GF-D8 (cell line): ENCODE measurements at places on chromosomes 7 and 10.

GRCh38 chr7:106603346-106603745 is 57.6 kb downstream of the CCDC71L start:
- no peak for DNase-seq

DNA sequence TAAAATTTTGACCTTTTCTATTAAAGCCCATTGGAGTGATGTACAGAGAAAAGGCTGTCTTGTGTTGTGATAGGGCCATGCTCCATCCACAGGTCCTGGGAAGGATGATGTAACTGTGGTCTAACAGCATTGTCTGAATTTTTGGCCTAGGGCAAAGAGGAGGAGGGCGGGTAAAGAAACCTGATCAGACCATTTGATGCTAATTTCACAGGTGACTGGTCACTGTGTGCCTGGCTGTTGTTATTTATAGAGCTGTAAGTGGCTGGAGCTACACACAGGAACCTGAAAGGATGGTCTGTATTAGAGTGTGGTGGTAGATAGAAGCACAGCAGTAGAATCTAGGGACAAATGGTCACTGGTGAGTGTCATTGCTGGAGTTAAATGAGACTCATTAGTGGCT is 182.1 kb downstream of the AUTS2 start:
- no peak for DNase-seq

GRCh38 chr10:43082087-43082486 is 5.2 kb downstream of the RET start:
- no peak for DNase-seq

DNA sequence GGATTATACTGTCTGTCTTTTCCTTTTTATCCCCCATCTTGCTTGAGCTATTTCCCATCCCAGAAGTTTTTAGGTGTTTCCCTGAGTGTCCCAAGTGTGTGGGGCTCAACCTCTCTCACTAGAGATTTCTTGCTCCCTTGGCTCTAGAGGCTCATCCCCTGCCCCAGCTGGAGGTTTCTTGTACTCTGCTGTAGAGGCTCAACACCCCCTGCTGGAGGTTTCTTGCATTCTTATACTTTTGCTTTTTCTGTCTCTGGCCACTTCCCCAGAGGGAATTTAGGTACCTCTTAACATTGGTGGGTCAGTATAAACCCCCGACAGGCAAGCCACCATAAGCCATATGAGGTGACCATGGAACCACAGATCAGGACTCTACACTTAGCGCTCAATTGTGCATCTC is 114.2 kb upstream of the FAM3C start:
- DNase-seq = no peak

DNA sequence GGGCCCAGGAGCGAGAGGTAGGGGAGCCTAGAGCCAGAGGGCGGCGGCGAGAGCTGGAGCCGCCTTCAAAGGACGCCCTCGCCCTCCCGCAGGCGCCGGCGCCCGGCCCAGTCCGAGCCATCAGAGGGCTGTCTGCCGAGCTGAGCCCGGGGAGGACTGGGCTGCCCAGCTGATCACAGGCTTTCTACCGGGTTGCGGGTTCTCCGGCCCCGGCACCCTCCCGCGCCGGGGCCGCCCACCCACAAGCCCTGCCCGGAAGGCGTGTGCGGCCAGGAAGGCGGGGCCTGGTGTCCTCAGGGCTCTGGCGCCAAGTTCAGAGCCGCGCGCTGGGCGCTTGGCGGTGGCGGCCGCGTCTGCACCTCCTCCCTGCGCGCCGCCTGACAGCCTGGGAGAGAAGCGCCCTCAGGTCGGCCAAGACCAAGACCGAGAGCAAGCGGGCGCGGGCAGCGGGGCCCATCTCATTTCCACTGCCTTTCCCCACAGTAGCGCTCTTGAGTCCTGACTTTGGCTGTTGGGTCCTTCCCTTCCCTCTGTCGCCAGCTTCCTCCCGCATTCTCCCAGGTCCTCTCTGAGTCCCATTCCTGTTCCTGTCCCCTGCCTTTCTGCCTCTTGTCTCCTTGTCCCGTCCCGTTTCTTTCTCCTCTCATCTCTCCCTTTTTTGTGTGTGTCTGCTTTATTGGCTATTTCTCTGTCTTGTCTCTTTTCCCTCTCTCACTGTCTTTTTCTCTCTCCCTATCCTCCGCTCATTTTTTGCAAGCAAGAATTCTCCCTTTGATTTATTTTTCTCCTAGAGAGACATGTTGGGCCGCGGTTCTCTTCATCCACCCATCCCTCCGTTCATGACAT is 60.6 kb upstream of the MSMB start:
- peak; percentile 19 for DNase-seq

DNA sequence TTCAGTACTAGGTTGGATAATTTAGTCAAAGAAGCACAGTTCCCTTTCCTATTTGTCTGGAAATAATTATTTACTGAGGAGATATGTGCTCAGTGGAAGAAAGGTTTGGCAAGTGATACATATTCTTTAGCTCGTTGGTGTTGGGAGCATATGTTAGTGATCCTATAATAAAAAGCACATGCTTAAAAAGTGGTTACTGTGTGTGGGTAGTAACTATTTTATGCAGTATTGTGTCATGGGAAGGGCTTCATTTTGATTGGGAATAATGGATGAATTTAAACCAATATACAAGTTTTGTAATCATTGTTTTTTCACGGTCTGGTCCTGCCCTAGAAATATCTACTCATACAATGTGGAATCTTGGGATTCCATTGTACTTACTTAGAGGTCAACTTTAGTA is 188.7 kb upstream of the PPP1R3A start:
- DNase-seq = no peak

GRCh38 chr7:81887098-81888090 is 117.5 kb upstream of the HGF start:
- peak; percentile 94 for DNase-seq

DNA sequence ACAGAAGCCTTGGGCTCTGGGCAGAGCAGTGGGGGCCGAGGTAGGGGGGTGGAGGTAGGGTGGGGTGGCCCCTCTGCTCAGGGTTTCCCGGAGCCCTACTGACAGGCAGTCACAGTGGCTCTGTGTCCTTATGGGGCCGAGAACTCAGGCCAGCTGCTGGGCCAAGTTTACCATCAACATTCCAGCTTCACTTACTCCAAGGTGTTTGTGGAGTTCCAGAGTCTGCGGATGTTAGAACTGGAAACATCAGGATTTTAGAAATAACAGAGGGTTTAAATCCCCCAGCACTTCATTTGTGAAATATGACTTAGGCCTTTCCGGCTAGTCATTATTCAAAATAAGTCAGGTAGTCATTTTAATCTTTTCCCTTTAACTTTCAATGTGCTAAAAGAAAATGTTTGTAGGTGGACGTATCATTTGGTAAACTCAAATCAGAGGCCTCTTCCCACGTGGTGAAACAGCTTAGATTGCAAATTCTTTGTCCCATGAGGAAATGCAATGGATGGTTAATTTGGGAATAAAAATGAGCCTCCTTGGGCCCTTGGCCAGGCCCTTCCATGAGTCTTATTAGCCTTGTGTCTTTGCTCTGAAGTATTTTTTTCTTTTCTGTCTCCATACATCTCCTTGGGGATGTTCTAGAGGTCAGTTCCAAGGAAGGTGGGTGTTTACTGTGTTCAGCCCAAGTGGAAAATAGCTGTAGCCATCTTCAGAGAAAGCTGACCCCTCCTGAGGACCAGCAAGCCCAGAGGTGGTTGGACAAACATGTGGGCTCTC is 99.6 kb upstream of the BTBD16 start:
- no peak for DNase-seq

- DNase-seq = no peak
Measured at GRCh38 chr7:496528-497295, 22.9 kb downstream of the PDGFA start.

DNA sequence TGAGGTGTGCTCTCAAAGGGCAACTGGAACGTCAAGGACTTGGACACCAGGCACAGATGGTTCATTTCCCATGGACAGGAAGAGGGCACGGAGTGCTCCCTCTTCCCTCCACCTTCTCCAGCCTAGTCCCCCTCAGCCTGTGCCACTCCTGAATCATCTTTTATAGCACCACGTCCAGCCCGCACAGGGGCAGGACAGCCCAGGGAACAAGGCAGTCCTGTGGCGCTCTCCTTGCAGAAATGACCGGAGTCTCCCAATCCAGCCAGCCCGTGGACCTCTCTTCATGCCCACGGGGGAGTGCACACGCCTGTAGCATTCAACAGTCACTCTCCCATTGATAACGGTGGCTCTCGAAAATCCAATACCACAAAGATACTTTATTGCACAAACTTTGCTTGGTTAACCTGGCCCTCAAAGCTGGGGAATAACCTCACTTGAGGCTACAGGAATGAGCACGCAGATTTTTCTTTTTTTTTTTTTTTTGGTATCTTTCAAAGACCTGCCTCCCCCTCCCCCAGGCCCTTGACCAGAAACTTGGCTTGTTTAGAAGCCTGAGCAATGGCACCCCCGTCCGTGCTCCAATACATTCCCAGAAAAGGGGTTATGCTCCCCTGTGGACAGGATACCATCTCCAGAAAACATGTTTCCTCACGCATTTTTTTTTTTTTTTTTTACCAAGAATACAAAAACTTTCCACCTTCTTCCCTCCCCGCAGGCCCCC is 733 bp downstream of the PRKCQ start:
- DNase-seq = no peak

- no peak for DNase-seq
Measured at GRCh38 chr7:23907012-23907411, 197.0 kb downstream of the STK31 start.

DNA sequence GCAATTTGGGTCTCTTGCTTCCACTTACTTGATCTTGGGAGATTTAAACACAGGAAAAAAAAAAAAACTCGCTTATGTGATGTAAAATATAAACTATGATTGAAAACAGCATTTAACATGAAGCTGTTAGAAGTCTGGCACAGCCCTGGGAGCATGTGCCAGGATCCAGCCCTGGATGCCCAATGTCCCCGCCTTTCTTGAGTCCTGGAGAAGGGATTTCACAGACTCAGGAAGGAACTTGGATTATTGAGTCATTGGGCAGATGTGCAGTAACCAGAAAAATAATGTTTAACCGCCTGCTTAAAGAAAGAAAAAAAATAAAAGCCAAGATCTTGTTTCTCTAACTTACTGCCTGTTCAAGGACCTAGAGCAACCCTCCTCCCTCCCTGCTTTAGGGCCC is 3.7 kb upstream of the JCAD start:
- no peak for DNase-seq

- no peak for DNase-seq
Measured at GRCh38 chr7:117186218-117187010, 136.4 kb downstream of the WNT2 start.

- no peak for DNase-seq
Measured at GRCh38 chr7:13829914-13830900, 159.3 kb downstream of the ETV1 start.

GRCh38 chr7:70259502-70259901 is 661.2 kb downstream of the AUTS2 start:
- no peak for DNase-seq

- DNase-seq = no peak
Measured at GRCh38 chr10:88037623-88038022, 174.2 kb downstream of the PTEN start.

DNA sequence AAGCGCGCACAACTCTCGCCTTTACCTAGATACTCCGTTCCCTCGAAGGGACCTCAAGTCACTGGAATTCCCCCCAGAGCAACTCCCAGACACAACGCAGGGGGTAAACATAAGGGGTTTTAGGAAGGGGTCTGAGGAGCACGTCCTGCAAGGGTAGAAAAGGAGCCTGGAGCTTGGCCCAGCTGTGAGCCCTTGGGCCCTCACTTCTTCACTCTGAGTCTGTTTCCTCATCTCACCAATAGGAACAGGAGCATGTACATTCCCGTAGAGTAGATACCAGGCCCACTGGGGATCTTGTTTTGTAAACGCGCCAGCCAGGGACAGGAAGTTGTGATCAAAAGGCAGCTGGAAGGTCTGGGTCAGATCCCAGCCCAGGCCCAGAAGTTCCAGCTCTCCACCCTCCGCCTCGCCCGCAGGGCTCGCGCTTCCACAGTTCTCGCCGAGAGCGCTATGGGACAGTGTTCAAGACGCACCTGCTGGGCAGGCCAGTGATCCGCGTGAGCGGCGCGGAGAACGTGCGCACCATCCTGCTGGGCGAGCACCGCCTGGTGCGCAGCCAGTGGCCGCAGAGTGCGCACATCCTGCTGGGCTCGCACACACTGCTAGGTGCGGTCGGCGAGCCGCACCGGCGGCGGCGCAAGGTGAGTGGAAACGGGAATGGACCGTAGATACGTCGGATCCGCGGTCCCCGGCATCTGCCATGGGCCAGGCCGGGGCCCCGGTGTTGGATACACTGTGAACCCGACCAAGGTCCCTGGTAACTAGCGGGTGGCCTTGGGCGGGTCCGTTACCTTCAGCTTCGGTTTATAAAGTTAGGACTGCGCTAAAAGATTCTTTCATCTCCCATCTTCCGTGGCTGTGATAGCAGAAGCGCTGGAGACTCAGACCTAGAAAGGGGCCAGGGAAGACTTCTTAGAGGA is 1.3 kb downstream of the CYP26C1 start:
- DNase-seq = no peak

DNA sequence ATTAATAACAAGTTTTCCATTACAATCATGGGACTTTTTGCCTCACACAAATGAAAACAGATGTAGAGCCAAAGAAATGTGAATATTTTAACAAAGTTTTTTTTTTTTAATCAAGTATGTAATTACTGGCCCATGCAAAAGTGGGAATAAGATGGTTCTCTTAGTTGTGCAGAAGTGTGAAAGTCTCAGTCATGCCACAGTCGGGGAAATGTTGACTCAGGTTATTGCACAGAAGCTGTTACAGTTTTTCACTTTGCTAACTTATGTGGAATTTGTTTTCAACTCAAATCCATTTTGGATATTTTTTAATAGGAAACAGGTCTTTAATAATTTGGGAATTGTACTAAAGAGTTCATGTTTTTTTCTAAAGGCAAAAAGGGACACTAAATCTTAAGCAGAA is 44.0 kb upstream of the CAV2 start:
- DNase-seq = no peak

DNA sequence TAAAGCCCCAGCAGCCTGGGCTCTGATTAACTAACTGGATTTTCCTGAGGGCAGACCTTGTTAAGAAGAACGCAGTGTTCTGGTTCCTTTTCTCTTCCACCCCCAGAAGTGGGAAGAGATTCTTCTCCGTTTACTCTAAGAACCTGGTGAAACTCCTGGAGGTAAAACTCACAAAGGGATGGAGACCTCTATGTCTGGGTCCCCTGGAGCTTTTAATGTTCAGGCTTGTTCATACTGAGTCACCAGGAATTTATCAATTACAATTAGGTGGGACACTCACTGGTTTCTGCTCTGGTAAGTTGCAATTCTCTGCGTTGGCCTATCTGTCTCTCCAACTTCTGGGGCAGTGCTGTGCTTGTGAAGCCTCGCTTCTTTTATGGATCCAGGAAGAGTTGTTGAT is 73.3 kb upstream of the CACNB2 start:
- no peak for DNase-seq

GRCh38 chr10:22219308-22219707 is 1.5 kb upstream of the EBLN1 start:
- DNase-seq = no peak
